ENCODE measurements at places on chromosomes 1 and 21.

DNA sequence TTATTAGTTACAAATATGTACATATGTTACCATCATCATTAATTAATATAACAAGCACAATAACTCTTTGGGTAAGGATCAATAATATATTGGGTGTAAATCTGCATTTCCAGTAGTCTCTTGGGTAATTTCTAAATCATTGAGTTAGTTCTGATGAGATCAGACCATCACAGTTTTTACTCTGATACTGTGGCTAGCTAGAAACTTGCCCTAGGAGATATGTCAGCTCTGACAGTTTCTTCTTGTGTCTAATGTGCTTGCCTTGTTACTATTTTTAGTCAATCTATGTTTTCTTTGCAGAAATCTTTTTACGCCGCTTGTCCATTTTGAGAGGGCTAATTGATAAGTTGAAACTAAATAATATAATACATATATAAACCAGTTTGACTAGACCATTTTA is 285.6 kb upstream of the ST6GALNAC5 start:
- DNase-seq = no peak

GRCh38 chr1:220914283-220915116 is 35.3 kb downstream of the HLX start:
- DNase-seq = no peak

- DNase-seq = no peak
Observed at GRCh38 chr1:41953291-41953690, 34.6 kb upstream of the HIVEP3 start.

GRCh38 chr1:7458946-7459345 is 312.1 kb upstream of the VAMP3 start:
- no peak for DNase-seq

DNA sequence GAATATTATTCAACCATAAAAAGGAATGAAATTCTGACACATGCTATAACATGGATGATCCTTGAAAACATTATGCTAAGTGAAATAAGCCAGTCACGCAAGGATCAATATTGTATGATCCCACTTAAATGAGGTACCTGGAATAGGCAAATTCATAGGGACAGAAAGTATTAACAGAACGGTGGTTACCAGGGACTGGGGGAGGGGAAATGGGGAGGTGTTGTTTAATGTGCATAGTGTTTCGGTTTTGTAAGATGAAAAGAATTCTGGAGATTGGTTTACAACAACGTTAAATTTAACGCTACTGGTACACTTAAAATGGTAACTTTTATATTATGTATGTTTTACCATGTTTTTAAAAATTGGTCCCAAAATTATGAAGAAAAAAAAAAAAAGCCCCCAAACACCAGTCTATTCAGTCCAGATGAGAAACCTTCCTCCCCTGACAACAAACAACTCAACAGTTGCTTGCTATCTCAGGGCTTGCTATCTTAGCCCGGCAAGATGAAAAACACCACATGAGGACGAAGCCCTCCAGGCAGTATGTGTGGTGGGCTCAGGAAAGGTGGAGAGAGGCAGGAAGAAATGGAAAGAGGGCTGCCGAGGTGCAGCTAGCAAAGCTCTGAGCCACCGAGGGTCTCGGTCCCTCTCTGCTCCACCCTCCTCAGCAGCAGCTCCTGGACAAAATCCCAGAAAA is 8.5 kb downstream of the NUAK2 start:
- DNase-seq = no peak

GRCh38 chr1:55184859-55185258 is 30.3 kb downstream of the USP24 start:
- DNase-seq = no peak

- DNase-seq = no peak
Observed at GRCh38 chr21:45827302-45827692, 154.3 kb upstream of the COL6A1 start.

DNA sequence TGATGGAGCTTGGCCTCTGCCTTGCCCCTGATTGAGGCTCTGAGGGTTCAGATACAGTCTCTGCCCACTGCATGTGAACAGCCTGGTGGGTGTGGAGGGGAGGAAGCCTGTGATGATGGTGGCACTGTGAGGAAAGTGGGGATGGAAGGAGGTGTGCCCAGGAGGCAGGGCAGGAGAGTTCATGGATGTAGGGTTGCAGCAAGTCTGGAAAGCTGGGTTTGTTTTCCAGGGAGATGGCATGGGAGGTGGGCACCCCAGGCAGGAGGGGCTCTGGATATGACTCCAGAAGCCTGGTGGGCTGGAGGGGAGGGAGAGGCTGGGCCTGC is 63.2 kb downstream of the ADARB1 start:
- DNase-seq = no peak

DNA sequence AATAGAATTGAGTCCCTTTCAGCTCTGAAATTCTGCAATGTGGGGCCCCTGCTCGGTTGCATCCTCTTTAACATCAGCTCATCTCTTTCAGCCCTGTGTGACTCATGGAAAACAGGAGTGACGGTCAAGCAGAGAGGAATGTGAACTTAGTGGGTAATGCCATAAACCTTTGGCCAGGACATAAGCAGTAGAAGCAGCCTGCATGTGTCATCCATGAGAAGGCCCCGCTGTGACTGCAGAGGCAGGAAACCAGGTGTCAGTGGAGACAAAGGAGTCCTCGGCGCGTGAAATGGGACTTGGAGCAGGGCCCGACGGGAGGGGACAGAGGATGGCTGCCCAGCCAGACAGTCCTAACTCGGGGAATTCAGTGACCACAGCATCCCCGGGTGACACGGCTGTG is 21.1 kb upstream of the EPHB2 start:
- DNase-seq = peak; percentile 68

GRCh38 chr21:36456729-36457414 is 23.1 kb downstream of the CLDN14 start:
- DNase-seq = no peak

DNA sequence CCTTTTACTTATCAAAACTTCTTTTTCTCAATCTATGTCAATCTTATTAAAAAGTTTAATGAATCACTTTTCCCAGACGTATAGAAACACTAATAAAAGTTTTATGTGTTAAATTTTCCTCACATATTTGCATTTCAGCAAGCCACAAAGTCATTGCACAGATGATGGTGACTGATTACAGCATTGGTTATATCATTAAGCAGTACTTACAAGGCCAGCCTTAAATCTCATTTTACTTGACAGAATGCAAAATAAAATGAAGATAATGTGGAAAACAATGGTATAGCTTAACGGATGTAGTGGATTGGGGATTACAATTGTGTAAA is 39.5 kb downstream of the TMEM200B start:
- DNase-seq = no peak

GRCh38 chr1:155001425-155001674 is 1.3 kb upstream of the ZBTB7B start:
- DNase-seq = no peak

DNA sequence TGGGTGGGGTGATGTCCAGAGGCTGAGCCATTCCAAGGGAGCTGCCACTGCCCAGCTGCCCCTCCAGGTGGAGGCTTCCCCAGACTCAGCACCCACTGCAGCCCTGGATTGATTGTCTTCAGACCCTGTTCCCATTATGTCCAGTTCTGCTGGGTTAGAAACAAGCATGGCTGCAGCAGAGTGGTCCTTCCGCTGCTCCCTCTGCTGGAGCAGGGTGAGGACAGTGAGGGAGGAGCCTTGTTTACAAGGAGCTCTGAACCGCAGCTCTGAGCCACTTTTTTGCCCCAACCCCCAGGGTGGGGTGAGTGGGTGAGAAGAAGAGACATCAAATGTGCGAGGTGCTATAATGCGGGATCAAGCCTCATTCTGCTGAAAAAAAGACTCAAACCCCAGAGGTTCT is 2.3 kb downstream of the TNNT2 start:
- no peak for DNase-seq

- peak; percentile 73 for DNase-seq
Observed at GRCh38 chr21:41956926-41957729, 3.3 kb upstream of the C2CD2 start.

DNA sequence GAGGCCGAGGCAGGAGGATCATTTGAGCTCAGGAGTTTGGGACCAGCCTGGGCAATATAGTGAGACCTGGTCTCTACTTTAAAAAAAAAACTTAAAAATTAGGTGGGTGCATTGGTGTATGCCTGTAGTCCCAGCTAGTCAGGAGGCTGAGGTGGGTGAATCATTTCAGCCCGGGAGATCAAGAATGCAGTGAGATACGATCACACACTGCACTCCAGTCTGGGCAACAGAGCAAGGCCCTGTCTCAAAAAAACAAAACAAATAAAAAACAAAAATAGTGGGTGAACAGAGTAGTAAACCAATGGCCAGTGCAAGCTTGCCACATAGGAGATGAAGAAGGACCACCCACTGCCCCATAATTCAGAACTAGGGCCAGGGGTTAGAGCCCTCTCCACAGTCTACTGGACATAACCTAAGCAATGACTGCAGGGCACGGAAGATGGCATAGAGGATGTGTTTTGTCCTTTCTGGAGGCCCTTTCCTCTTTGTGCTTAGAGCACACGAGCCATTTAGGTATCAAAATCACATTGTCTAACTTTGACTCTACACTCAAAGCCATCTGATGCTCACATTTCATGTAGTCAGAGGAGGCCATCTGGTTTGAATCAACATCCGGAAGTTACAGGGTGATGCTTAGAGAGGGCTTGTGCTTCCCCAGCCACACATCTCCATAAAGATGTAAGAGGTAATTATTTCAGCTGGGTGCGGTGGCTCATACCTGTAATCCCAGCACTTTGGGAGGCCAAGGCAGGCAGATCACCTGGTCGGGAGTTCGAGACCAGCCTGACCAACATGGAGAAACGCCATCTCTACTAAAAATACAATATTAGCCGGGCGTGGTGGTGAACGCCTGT is 12.6 kb downstream of the CD2 start:
- peak; percentile 54 for DNase-seq

DNA sequence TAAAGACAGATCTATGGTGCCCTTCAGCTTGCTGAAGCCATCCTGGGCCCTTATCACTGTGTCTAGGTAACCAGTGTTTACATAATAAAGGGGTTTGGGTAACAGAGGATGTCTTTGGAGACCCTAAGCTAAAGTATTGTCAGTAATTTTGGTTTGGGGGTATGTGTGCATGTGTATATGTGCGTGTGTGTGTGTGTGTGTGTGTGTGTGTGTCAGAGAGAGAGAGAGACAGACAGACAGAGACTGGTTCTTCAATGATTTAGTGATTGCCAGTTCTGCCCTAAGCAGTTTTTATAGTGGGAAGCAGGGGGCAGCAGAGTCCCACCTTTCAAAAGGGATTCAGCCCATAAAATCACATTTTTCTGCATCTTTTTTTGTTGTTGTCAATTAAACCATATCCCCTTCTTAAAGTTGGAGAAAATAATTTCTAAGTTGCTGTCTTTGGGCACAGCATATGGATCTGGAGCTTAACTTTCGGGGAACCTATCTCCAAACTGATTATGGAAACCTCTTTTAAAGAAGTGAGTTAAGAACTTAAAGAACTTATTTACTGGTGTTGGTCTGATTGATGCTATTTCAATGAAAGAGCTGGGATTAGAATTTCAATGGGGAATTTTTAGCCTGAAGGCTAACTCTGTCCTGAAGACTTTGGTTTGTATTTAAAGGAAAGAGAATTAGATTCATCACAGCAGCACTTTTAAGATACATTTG is 51.1 kb downstream of the ZNF326 start:
- peak; percentile 16 for DNase-seq

DNA sequence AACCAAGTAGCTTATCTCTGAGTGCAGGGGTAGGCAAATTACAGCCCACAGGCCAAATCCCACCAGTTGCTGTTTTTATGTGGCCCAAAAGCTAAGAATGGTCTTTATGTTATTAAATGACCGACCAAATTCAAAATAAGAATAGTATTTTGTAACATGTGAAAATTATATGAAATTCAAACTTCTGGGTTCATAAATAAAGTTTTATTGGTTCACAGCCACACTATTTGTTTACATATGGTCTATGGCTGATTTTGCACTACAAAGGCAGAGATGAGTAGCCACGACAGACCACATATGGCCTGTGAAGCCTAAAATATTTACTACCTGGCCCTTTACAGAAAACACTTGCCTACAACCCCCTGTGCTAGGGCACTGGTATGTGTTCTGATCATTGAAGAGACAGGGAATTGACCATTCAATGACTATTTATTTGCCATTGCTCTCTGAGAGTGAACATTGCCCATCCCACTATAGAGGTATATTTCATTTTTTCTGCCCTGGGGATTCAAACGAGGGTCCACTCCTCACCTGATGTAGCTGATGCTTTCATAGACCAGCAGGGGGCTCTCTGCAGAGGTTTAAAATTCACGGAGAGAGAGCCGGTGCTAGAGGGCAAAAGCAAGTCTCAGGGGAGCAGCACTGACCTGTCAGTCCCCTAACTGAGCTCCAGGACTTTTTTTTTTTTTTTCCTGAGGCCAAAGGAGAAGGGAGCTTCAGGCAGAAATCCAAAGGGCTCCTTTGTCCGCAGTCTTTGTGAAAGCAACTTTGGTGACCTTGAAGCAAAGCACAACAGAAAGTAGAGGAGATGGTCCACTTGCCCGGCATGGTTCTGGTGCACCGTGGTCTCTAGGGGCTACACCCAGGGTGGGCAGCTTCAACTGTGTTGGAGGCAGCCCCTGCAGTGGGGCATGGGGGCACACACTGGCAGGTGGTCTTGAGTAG is 7.3 kb upstream of the GNL2 start:
- peak; percentile 42 for DNase-seq

DNA sequence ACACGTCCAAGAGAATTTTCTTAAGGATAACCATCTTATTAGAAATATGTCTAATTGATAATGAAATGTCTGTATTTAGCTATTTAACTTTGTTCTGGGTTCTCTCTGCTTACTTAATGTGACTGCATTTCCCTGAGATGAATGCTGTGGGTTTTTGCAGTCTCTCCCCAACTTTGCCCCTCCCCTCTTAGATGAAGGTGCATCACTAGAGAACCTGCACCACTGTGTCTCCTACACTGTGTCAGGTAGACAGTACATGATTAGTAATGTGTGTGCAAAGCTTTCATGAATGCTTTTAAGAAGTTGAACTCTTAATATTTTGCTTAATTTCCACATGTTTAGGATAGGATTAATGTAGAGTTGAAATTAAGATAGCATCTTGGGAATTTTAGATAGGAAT is 51.7 kb downstream of the LRRC8D start:
- DNase-seq = no peak

DNA sequence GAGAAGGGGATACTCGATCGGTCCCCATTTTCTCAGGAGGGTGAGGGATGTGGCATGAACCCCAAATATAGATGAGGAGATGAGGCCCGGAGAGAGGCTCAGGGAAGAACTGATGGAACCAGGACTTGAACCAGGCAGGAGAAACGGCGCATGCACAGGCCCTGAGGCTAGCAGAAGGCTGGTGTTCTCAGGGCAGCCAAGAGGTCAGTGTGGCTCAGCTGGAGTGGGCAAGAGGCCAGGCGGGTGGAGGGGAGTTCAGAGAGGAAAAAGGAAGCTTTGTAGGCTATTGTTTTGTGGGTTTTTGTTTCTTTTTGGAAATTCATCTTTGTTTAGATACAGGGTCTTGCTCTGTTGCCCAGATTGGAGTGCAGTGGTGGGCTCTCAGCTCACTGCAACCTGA is 122.0 kb downstream of the LACTBL1 start:
- DNase-seq = no peak

- DNase-seq = no peak
Observed at GRCh38 chr1:223319905-223320580, 43.9 kb downstream of the SUSD4 start.

Data from fibroblast of skin of back (primary cell).